ENCODE measurements at places on chromosomes 2 and 18.

DNA sequence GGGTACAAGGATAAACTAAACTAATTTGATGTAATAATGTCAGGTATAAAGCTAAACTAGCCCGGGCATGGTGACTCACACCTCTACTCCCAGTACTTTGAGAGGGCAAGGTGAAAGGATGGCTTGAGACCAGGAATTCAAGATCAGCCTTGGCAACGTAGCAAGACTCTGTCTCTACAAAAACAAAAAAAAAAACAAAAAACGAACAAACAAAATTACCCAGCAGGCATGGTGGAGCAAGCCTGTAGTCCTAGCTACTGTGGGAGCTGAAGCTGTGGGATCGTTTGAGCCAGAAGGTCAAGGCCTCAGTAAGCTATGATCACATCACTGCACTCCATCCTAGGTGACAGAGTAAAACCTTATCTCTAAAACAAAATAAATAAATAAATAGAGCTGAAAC is 131.8 kb upstream of the KYNU start:
- no peak for DNase-seq

DNA sequence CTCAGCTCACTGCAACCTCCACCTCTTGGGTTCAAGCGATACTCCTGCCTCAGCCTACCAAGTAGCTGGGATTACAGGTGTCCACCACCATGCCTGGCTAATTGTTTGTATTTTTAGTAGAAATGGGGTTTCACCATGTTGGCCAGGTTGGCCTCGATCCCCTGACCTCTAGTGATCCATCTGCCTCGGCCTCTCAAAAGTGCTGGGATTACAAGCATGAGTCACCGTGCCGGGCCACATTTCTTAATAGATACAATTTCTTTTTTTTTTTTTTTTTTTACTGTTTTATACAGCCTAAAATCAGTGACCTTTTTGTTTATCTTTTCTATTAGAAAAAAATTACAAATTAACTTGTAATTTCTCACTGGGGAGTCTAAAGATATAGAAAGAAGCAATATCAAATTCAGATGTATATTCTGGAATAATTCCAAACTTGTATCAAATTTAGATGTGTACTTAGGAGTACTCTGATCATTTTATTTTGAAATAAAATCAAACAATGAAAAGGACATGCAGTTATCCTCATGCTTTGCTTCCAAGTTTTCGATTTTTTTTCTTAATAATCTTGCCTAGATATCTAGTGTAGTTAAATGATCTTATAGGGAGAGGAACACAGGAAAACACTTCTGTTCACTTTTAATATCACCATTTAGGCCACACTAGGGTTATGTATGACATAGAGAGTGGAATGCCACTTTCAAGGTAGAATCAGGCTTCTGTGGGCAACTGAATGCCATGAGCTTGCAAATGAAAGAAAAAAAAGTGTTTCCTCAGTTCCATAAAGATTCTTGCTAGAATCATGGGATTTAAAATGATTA is 1089.3 kb downstream of the SUCLG1 start:
- DNase-seq = no peak

DNA sequence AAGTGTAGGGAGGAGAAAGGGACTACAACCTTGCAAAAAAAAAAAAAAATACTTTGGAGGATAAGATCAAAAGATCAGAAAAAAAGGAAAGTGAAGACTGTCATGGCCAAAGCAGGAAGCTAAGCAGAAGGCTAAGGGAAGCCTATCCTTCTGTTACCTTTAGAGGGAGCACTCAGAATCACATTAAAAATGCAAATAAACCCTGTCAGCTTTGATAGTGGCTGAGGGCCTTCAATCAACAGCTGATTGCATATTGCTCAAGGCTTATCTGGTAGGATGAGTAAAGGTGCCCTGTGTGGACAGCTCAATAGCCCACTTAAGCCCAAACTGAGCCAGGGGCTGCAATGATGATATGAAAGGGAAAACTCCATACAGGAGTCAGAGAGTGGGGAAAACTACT is 1021.2 kb downstream of the LRP1B start:
- DNase-seq = peak; percentile 3

DNA sequence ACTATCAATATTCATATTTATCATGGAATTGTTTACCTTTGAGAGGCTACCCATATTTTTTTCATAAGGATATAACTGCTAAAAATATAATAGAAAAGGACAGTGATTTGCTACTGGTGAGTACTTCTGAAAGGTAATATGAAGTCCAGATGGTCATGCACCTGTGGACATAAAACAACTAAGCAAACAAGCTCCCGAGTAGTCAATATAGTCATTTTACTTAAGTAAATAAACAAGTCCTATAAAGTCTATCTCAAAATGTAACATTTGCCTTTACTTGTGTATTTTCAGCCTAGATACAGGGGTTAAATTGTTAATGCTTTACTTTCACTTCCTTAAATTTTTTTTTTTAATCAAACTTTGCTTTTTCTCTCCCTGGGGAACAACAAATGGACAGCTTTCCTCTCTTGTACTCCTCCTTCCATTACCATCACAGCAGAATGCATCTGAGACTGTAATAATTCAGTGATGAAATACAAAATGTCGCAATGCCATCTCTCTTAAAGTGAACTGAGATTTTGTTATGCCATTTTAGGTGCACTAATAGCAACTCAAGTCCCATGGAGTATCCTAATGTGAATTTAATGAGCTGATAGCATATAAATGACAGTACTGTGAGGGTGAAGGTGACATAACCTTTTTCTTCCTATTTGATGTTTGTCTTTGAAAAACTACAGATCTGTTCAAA is 1325.4 kb upstream of the ZEB2 start:
- no peak for DNase-seq

- no peak for DNase-seq
Measured at GRCh38 chr2:241069821-241070281, 32.2 kb downstream of the MTERF4 start.

DNA sequence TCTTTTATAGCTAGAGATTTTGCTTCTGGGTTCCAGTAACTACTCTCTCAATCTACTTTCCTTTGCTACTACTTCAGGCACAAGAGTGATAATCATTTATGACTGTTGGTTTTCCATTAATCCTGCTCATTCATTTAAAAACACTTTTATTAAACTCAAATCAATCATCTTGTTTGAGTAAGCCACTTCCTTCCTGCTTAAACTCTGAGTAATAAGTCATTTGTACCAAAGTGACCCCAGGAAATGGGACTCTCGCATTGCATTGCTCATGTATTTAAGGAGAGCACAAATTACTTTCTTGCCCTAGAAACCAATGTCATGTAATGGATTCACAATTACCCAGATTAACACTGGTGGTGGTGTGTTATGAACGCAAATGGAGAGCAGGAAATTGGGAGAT is 270.7 kb upstream of the HNMT start:
- no peak for DNase-seq

DNA sequence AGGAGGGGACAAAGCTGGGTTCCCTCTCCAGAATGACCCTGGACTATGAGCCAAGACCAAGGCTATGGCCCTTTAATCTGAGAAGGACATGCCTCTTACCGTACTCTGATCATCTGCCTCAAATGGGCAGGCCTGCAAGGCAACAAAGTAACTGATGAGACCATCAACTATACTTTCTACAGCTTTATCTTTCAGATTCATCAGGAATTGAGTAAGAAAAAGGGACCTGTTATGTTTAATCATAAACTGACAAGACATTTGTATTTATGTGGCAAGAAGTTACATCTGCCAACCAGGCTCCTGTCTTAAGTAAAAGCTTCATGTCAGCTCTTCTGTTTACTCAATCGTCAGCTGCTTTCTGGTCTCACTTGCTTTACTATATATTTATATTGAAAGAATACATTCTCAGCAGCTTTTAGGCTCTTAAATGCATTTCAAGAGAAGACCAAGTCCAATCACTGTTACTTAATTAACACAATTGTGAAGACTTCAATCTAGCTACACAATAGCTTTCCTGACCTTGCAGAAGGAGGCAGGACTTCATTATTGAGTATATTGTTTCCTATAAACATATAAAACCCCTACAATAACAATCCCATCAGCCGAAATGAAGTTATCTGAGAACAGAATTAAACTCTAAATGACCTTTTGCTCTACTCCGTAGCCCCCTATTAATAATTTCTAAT is 163.8 kb downstream of the ETAA1 start:
- DNase-seq = no peak
